ENCODE measurements at places on chromosomes 7 and 10. TPM values are rescaled to one million over a fixed set of nuclear protein-coding genes. Genes with fewer than 3 reads are reported as not detected.

The IFIT1 gene
- 0.09 TPM for total RNA-seq

The PRKG1 gene
- total RNA-seq = not detected

The OR2A1 gene
- total RNA-seq = not detected

GRCh38 chr7:142859829-142860228 is 5.0 kb downstream of the EPHB6 start:
- DNase-seq = no peak

The FOXI2 gene
- total RNA-seq = not detected
